ENCODE measurements at places on chromosomes 2 and 18. TPM values are rescaled to one million over a fixed set of nuclear protein-coding genes. Genes with fewer than 3 reads are reported as not detected.

Gene PIEZO2
- not detected for total RNA-seq

Gene PTPRM
- total RNA-seq = 8.4 TPM

Gene TLX2
- total RNA-seq = 0.66 TPM

Gene ECEL1
- not detected for total RNA-seq

Gene FAM124B
- 2.1 TPM for total RNA-seq

Gene ALPI
- not detected for total RNA-seq

Gene NYAP2
- total RNA-seq = not detected

Gene DPP10
- not detected for total RNA-seq

DNA sequence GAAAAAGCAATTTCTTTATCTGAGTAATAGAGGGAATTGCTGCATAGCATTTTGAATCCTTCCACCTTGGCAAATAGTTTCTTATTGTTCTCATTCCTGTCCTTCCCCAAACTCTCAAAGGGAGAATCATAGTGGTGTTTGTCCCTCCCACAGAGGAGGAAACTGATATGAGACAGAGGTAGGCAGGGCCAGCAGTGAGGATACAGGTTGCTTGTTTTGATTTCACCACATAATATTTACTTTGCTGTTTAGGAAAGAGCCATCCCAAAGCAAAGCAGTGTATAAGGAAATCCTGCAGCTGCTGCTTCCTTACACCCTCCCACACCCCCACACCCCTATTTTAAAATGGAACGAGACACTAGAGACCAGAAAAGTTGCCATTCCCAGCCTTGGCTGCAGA, 195.3 kb downstream of the SETBP1 start:
- no peak overlapping the region for H3K4me3 ChIP-seq
- DNase-seq = no peak
- H3K4me1 ChIP-seq = no peaks in the 10 kb centered on the region
- no peaks in the 10 kb centered on the region for H3K36me3 ChIP-seq
- no peak overlapping the region for H3K27ac ChIP-seq

- no peak overlapping the region for H3K4me3 ChIP-seq
- no peaks in the 10 kb centered on the region for H3K36me3 ChIP-seq
- DNase-seq = no peak
- no peaks in the 10 kb centered on the region for H3K4me1 ChIP-seq
These were observed 20.7 kb downstream of the NRXN1 start for GRCh38 chr2:51011254-51011653.

- no peak overlapping the region for H3K4me3 ChIP-seq
- DNase-seq = no peak
- H3K27me3 ChIP-seq = no peaks in the 10 kb centered on the region
- H3K27ac ChIP-seq = no peak overlapping the region
- no peaks in the 10 kb centered on the region for H3K4me1 ChIP-seq
These were observed 1438.1 kb downstream of the DPP10 start for GRCh38 chr2:115880558-115880957.

- no peaks in the 10 kb centered on the region for H3K27me3 ChIP-seq
- no peak overlapping the region for H3K4me3 ChIP-seq
- no peaks in the 10 kb centered on the region for H3K4me1 ChIP-seq
- H3K27ac ChIP-seq = no peak overlapping the region
- DNase-seq = no peak
These were observed 198.3 kb downstream of the ACKR3 start for GRCh38 chr2:236767941-236768340.

GRCh38 chr2:8594731-8595427, 87.0 kb upstream of the ID2 start:
- no peaks in the 10 kb centered on the region for H3K4me1 ChIP-seq
- no peak for DNase-seq
- H3K27ac ChIP-seq = no peak overlapping the region
- no peaks in the 10 kb centered on the region for H3K27me3 ChIP-seq

GRCh38 chr2:229170916-229171315, 100.2 kb downstream of the PID1 start:
- no peak overlapping the region for H3K27ac ChIP-seq
- H3K27me3 ChIP-seq = no peaks in the 10 kb centered on the region
- H3K36me3 ChIP-seq = no peaks in the 10 kb centered on the region
- H3K4me3 ChIP-seq = no peak overlapping the region
- DNase-seq = no peak

DNA sequence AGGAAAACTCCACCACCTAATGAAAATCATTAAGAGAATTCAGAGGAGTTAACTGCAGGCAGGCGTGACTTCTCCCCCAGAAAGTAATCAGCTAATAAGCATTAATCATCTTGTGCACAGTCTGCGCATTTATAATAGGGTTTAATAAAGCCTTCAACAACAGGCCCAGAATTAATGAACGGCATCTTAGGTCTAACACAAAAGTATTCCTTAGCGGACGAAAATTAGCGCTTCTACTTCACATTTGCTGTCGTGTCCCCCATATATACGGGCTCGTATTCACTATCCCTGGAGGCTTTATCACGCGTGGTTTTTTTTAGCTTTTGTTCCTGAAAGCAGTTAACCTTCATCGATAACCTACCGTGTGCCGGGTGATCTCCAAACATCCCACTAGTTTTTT, 1.8 kb downstream of the ATP8B1 start:
- H3K4me1 ChIP-seq = no peaks in the 10 kb centered on the region
- H3K27ac ChIP-seq = no peak overlapping the region
- no peak overlapping the region for H3K4me3 ChIP-seq
- H3K27me3 ChIP-seq = no peaks in the 10 kb centered on the region

DNA sequence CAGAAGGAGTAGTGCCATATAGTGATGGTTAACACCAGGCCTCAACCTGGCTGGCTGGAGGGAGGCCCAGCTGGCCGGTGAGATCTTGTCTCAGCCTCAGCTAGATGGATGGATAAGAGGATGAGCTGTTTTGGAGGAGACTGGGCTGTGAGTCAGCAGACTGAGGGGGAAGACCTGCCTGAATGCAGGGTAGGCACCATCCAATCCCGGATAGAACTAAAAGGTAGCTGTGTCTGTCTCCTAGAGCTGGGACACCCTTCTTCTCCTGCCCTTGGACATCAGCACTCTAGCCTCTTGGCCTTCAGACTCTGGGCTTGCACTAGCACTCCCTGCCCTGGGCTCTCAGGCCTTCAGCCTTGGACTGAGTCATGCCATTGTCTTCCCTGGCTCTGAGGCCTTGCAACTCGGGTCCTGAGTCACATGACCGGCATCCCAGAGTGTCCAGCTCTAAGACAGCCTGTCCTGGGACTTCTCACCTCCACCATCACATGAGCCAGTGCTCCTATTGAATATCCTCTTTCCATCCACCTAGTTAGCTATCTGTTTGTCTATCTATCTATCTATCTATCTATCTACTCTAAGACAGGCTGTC, 131.3 kb downstream of the TPO start:
- H3K4me1 ChIP-seq = peaks cover 7% of the 10 kb centered on the region
- no peak overlapping the region for H3K4me3 ChIP-seq
- no peaks in the 10 kb centered on the region for H3K36me3 ChIP-seq
- no peak for DNase-seq
- no peak overlapping the region for H3K27ac ChIP-seq

DNA sequence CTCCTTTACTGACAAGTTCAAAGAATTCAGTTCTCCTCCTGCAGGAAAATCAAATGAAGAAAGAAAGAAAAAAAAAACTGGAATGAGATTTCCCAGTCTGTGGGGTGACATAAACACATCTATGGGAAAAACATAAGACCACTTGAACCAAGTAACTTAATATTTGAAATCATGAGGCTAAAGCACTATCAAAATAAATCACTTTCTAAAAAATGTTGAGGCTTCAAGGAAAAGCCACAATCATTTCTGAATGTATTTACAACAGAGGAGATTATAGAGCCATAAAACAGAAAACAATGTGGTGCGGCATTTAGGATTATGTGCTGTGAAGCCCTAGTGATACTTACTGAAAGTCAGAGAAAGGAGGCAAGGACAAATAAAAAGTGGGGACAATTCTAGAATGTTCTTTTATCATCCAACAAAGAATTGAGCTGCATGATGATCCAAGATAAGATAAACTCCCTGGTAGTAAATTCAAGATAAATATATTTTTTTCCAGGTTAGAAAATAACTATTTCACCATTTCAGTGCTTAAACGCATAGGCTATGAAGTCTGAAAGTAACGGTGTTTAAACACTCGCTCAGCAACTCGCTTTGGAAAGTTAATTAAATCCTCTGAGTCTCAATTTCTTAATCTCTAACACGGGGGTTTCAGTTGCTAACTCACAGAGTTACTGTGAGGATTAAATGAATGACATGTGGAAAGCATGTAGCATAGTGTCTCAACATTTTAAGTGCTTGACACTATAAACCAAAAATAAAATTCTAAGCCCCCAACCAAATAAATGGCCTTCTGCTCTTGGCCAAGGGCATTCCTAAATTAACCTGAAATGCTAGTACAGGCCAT, 288.5 kb downstream of the AGPS start:
- H3K27ac ChIP-seq = no peak overlapping the region
- H3K27me3 ChIP-seq = no peaks in the 10 kb centered on the region
- H3K4me1 ChIP-seq = no peaks in the 10 kb centered on the region
- H3K4me3 ChIP-seq = no peak overlapping the region

DNA sequence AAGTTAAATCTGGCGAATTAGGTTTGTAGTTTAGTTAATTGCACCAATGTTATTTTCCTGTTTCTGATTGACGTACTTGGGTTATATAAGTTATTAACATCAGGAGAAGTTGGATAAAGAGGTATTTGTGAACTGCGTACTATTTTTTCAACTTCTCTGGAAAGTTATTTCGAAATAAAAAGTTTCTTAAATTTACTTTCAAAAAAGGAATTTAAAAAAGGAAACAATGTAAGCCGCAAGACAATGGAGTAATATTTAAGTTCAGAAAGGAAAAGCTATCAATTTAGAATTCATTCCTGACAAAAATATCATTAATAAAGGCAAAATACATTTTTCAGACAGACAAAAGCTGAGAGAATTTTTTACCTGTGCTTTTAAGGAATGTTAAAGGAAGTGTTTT, 47.7 kb downstream of the RAB10 start:
- no peaks in the 10 kb centered on the region for H3K36me3 ChIP-seq
- H3K4me1 ChIP-seq = no peaks in the 10 kb centered on the region
- H3K27ac ChIP-seq = no peak overlapping the region

DNA sequence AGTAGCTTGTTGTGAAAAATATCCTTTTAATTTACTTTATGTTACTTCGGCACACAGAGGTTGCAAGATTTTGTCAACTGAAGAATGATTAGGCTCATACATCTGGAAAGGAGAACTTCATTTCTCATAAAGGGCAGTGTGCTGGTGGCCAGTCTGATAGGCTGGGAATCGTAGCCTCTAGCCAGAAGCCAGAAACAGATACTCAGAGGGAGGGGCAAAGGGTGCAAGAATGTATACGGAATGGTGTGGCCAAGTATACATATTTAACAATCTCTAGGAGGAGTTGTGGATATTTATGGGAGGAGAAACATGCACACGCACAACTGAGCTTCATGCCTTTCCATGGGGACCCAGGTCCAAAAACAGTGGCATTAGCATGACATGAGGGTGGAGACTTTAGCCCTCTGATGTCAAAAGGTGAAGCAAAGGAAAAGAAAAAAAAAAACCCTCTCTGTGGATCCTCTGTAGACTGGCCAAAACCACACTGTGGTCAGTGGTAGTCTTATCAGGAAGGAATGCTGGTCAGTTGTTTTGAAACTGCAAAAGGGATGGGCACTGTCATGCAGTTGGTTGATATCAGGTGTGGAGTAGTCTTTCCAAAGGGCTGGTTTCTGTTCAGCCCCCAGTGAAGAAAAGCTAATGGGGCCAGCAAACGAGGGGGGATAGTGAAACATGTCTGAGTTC, 34.9 kb upstream of the APCDD1 start:
- no peaks in the 10 kb centered on the region for H3K4me1 ChIP-seq
- no peak overlapping the region for H3K27ac ChIP-seq
- H3K27me3 ChIP-seq = no peaks in the 10 kb centered on the region
- no peak for DNase-seq

DNA sequence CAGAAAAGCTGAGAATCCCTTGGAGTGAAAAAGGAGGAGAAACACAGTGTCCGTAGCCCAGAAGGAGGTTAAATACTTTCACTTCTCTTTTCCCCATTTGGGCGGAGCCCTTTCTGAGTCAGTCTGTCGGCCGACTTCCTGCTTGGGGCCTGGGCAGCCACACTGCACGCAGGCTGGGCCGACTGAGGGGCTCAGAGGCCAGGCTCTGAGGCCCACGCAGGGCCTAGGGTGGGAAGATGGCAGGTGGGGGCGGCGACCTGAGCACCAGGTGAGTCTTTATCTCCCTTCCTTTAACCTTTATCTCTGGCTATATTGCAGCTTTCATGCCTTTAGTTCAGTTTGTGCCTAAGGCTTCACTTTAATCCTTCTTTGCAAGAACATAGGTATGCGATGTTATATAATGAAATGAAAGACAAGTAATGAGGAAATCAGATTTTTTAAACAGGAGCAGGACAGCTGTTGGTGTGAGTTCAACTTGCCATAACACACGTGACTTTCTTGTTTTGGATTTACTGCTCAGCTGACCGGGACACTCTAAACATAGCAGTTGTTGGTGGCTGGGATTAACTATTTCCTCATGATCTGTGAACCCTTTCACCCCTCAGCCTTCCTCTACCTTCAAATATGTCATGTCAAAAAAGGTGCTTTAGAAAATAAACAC, at the start of gene SP100:
Gene SP100 (plus strand): TSS at position 141 of the 661 bp plus-strand sequence. CDS start 96 bp downstream, at position 237.
- peak; percentile 78 for DNase-seq
- H3K27me3 ChIP-seq = no peaks in the 10 kb centered on the region
- peaks cover 41% of the 10 kb centered on the region for H3K4me1 ChIP-seq
- peak within 1 kb of the TSS; percentile 95 for H3K4me3 ChIP-seq
- peak within 1 kb of the TSS; percentile 98 for H3K27ac ChIP-seq
- H3K36me3 ChIP-seq = no peaks in the 10 kb centered on the region

DNA sequence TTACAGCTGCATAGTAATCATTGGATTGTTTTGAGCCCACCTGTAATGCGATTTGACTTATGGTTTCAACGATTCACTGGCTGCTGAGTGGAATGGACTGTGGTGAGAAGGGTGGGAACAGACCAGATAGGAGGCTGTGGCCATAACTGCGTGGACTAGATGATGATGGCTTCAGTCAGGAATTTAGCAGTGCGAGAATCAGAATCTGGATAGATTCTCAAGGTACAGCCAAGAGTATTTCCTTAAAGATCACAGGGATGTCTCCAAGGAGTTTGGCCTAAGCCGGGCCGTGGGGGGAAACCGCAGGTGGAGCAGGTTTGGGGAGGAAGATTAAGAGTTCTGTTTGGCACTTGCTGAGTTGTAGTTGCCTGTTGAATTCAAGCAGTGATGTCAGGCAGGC, 44.0 kb upstream of the CHMP1B start:
- H3K4me3 ChIP-seq = no peak overlapping the region
- no peak for DNase-seq
- H3K4me1 ChIP-seq = no peaks in the 10 kb centered on the region
- no peaks in the 10 kb centered on the region for H3K36me3 ChIP-seq
- H3K27me3 ChIP-seq = no peaks in the 10 kb centered on the region

GRCh38 chr2:239991689-239992314, 33.3 kb downstream of the NDUFA10 start:
- H3K27me3 ChIP-seq = no peaks in the 10 kb centered on the region
- H3K4me1 ChIP-seq = no peaks in the 10 kb centered on the region
- H3K27ac ChIP-seq = no peak overlapping the region
- peaks cover 17% of the 10 kb centered on the region for H3K36me3 ChIP-seq

DNA sequence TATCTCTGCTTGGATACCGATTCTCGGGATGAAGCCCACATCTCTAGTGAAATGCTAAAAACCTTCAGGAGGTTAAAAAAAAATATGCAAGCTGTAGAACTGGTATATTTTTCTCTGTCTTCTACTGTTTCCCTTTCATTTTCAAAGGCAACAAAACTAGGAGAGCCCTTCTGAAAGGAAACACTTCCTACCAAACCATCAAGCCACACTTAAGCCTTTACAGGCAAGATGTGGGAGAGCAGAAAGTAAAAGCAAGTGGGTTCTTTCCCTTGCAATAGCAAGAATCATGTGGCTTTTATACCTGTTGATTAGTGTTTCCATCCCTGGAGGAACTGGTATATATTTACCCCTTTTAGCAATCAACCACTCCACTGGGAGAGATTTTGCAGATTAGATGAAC, 147.9 kb upstream of the ACAA2 start:
- H3K27ac ChIP-seq = no peak overlapping the region
- DNase-seq = peak; percentile 11
- H3K36me3 ChIP-seq = no peaks in the 10 kb centered on the region
- H3K4me3 ChIP-seq = no peak overlapping the region

Data from naive thymus-derived CD4-positive, alpha-beta T cell (primary cell).